ENCODE measurements at places on chromosomes 6 and 20.

DNA sequence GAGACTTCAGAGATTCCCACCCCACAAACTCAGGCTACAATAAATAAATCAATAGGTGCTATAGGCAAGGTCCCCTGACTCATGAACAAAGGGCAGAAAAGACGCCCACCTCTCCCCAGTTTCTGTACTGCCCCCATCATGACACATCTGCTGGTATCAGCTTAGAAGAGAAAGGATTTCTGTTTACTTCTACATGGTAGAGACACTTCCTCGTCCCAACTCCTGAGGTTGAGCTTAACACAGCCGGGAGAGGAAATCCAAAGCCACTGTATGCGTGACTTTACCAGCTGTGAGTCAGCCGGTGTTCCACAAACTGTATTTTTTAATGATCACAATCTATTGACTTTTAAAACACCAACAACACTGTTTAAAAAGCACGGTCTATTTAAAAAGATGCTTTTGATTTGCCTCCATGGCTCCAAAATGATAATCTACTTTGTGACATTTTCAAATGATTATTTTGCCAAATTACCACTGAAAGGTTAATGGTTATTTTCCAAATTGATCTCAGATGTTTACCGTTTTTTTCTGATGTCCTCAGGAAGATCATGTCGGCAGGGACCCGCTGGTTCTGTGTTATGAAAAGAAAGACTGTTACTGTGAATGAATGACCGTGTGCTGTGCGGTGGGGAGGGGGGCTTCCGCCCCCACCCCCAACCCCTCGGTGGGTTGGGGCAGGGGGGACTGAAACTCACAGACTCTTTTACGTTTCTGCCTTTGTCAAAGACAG is 72.5 kb downstream of the ATP9A start:
- DNase-seq = no peak

DNA sequence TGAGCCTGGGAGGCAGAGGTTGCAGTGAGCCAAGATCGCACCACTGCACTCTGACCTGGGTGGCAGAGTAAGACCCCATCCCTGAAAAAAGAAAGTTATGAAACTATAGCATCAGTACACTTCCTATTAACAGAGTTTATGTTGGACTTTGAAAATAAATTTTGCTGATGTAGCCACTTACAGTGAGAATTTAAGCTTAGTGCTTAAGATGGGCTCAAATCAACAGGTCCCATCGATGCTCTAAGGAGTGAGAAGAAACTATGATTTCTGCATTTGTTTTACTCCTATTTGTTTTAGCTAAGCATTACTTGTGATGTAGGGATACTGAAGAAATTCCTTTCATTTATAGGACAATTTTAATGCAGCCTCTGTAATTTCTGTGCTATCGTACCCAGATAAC is 93.3 kb upstream of the CLDN20 start:
- no peak for DNase-seq

- DNase-seq = no peak
Observed at GRCh38 chr6:54920628-54921027, 74.1 kb downstream of the FAM83B start.

DNA sequence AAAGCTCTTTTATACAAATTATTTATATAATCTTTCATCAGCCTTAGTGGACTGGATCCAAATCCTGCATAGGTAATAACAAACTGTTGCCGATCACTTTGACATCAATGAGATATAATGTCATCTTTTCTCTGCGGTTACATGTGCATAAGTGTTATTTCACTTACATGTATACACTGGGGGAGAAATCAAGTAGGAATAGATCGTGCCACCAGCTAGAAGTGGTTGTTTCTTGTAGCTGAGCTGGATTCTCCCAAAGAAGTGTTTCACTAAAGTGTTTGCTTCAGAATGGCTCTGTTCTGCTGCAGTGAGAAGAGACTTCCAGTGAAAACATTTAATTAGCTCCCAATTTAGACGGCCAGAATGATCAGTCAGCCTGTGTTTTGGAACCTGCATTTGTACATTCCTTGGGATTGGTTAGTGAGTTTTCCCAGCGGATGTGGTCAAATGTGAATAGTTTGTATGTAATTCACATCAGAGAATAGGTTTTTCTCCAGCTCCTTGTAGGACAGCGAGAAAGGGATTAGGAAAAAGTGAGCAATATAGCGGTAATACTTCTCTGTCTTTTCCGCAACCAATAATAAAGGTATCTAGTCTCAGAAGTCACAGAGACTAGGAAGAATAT is 163.1 kb upstream of the CCN2 start:
- no peak for DNase-seq

GRCh38 chr6:45052325-45052724 is 275.8 kb upstream of the RUNX2 start:
- no peak for DNase-seq

GRCh38 chr6:22029171-22029570 is 267.7 kb downstream of the PRL start:
- DNase-seq = no peak

DNA sequence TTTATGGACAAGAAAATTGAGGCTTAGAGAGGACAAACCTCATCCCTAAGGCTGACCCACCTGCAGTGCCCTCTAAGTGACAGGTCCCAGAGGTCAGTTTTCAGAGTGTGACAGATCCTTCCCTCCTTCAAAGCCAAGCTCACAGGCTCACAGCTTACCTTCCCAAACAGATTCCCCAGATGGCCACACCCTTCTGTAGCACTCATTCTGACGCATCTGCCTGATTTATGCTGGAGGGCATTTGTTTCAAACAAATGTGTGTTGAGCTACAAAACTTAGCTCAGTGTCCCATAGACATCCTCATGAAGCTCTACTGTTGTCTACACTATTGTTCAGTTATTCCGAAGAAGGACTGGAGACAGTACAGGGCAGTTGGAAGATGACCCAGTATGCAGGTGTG is 60.6 kb upstream of the RIN2 start:
- no peak for DNase-seq

DNA sequence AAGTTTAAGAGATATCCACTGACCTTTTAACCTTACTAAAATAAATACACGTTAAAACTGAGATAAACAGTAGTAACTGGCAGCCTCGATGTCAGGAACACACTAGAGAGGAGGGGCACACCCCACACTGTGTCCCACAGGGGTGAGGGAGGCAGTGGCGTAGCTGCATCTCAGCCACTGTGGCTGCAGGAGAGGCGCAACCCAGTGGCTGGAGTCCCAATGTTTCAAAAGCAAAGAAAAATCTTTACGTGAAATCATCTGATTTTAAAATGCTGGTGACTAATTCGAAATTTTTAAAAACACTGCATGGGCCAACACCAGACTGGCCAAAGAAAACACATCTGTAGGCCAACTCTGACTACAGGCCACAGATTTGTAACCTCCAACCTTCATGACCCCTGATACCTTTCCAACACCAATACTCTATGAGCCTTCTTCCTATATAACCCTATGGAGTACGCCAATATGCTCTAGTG is 54.7 kb downstream of the TRAM2 start:
- DNase-seq = no peak

GRCh38 chr6:107655245-107655644 is 165.3 kb downstream of the SOBP start:
- no peak for DNase-seq

DNA sequence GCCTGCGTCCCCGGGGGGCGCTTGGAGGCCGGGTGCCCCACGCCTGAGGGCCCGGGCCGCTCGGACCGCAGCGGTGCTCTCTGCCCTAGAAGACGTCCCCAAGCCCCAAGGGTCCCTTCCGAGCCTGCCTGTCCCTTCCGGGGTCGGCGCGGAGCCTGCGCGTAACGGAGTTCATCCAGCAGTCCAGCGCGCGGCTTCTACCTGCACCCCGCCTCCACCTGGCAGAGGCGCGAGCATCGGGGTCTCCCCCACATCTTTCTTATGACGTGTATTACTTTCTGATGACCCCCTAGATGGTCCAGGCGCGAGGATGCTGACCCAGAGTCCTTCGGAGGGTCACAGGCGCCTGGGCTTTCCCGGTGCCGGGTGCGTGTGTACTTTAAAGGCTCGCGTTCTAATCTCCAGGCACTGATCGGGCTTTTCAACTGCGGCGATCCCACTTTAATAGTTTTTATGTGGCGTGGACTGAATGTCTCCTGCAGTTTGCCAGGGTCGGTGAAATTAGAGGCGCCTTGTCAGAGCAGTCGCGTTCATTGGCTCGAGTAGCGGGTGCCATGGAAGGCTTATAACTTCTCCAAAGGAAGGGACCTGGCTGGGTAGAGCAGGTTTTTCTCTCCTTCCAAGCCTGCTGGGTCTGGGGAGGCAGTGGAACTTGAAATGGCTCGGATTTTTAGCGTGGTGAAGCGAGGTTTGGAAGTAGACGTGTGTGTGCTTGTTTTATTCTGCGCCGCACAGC is 912 bp downstream of the EYA4 start:
- peak; percentile 69 for DNase-seq

GRCh38 chr6:167668019-167668753 is 158.5 kb upstream of the AFDN start:
- DNase-seq = no peak

- DNase-seq = no peak
Observed at GRCh38 chr20:58895448-58896180, 43.1 kb downstream of the GNAS start.

- DNase-seq = no peak
Observed at GRCh38 chr6:168272415-168273325, 46.9 kb downstream of the DACT2 start.

GRCh38 chr6:42960243-42961019 is at the start of gene GNMT:
Gene GNMT (plus strand): TSS chr6:42960754. CDS start chr6:42960768, 14 bp downstream.
- peak; percentile 78 for DNase-seq

Data from ecto neural progenitor cell (in vitro differentiated cells).